EH (cell line): ENCODE measurements at places on chromosomes 1 and 21.

DNA sequence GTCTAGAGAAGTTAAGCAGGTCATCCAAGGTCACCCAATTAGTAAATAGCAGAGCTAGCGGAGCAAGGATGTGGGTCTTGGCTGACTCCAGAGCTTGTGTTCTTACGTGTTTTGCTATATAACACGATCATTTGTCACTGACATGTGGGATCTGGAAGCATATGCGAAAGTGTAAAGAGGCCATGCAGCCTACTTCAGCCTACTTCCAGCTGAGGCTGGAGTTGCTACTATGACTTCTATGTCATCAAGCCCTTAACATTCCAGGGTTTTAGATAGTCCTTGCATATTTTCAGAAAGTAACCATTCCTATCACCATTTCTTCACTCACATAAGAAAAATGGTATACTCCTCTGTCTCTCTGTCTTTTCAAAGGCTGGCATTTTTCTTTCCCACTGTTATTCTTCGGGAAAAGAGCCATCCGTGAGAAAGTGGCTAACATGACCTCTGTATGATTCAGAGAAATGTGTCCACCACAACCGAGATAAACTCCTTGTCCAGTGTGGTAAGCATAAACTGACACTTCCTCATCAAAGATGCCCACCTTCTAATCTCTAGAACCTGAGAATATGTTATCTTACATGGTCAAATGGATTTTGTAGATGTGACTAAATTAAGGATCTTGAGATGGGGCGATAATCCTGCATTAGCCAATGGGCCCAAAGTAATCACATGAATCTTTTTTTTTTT is 24.0 kb upstream of the ABL2 start:
- peak; percentile 27 for DNase-seq

DNA sequence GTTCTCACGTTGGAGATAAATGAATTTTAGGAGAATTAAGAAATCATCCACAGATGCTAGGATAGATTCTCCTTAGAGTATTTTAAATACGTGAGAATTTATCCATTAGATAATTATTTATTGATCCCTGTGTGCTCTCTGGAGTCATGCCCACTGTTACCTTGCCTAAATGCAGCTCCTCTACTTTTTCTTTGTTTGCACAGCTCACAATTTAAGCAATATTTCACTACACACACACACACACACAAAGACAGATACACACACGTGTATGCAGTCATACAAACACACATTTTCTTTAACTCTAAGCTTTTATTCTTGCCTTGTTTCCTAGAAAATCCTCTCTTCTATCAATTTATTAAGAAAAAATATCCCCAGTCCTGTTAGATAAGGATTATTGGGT is 51.7 kb downstream of the GPR88 start:
- DNase-seq = no peak

DNA sequence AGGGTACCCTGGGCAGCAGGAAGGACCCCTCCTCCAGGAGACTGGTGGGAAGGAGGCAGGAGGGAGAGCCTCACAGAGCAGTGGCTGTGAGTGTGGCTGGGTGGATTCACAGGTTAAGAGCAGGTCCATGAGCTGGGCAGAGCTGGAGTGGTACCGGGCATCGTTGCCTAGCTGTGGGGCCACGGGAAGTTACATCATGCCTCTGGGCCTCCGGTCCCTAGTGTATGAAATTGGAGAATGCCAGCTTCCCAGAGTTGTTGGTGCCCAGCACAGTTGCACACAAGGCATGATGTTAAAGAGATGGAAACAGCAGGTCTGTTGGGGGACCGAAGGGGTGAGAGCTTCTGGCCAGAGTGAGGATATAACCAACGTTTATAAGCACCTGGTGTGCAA is 18.5 kb downstream of the FOXO6 start:
- DNase-seq = no peak

DNA sequence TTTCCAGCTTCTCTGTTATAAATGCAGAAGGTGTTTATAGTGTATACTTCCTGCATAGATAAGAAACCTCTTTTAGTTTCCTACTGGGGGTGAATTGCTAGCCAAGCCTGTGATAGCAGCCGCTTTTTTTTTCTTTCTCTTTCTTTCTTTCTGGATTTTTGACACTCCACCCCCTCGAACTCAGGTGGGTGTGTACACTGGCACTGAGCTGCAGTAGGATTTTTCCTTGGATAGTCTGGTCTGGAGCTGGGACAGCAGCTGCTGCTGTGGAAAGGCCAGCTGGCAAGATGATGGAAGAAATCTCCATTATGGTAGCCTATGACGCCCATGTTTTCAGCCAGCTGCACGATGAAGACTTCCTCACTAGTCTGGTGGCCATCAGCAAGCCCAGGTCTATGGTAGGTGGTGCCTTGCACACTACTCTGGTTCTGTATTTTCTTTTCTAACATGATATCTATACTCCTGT is 122.5 kb upstream of the CACYBP start:
- DNase-seq = no peak

DNA sequence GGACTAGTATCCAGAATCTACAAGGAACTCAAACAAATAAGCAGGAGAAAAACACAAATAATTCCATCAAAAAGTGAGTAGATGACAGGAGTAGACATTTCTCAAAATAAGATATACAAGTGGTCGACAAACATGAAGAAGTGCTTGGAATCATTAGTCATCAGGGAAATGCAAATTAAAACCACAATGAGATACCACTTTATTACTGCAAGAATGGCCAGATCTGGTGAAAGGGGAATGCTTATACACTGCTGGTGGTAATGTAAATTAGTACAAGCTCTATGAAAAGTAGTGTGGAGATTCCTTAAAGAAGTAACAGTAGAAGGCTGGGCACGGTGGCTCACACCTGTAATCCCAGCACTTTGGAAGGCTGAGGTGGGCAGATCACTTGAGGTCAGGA is 73.8 kb downstream of the POU2F1 start:
- DNase-seq = peak; percentile 47

DNA sequence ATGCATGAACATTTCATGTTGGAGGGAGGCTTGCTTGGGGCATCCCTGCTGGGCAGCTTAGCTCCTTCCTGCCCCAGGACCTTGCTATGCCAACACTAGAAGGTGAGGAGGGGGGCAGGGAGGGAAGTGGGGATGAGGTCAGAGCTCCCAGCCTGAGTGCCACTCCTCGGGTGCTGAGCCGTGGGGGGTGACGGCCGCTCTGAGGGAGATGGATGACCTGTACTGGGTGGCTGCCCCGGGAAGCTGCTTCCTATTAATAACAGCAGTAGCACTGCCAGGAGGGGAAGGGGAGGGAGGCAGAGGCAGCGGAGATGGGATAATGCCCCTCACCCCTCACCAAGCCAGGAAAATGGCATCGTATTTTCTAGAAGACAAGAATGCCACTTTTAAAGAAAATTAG is 60.6 kb downstream of the UBIAD1 start:
- DNase-seq = no peak

DNA sequence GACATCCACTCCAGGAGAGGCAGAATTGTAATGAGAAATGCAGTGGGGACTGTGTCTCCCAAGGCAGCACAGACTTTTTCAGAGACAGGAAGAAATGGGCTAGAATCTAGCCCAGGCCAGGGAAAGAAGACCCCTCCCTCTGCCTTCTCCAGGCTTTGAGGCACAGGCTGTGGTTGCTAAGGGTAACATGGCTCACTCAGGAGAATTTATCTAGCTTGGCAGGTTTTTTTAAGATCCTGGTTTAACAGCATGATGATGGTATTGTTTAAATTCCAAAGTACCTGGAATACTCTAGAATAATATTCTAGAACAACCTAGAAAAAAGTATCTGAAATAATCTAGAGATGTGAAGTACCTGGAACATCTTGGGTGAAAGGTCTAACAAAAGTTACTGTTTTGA is 125.6 kb downstream of the URB2 start:
- DNase-seq = no peak

DNA sequence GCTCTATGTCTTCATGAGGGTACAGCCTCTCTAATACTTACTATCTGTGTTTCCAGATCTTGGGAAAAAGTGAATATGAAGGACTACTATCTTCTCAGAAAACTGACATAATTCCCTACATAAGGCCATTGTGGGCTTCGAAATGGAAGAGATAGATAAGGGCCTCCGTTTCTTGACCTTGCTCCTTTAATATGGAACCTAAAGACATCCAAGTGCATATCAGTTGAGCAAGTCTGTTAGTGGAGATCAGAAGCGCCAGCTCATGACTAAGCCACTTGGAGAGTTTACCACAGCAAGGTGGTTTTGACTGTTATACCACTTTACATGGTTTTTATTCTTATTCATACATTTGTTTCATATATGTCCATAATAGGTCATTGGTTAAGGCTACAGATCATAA is 35.3 kb upstream of the FCER1A start:
- DNase-seq = no peak

DNA sequence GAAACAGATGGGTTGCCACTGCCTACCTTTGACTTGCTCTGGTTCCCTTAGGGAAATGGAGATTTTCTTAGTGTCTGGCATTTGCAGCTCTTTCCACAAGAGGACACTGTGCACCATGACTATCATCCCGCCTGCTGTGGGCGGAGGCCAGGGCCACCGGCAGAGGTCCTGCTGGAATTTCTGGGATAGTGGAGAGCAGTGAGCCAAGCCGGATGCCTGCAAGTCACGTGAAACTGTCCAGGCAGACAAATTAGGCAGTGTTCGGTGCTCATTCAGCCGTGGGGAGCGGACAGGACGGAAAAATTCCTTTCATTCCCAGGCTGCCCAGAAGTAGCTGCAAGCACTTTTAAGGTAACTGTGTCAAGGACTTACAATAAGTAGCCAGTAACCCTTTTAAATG is 43.4 kb downstream of the IGSF5 start:
- peak; percentile 58 for DNase-seq

GRCh38 chr21:43767984-43768867 is 7.9 kb downstream of the CSTB start:
- peak; percentile 72 for DNase-seq

- no peak for DNase-seq
Observed at GRCh38 chr1:218898921-218899320, 274.8 kb upstream of the LYPLAL1 start.

- DNase-seq = no peak
Observed at GRCh38 chr1:10456048-10456447, 6.2 kb downstream of the CORT start.

- DNase-seq = no peak
Observed at GRCh38 chr1:206035027-206035426, 11.3 kb upstream of the CTSE start.

DNA sequence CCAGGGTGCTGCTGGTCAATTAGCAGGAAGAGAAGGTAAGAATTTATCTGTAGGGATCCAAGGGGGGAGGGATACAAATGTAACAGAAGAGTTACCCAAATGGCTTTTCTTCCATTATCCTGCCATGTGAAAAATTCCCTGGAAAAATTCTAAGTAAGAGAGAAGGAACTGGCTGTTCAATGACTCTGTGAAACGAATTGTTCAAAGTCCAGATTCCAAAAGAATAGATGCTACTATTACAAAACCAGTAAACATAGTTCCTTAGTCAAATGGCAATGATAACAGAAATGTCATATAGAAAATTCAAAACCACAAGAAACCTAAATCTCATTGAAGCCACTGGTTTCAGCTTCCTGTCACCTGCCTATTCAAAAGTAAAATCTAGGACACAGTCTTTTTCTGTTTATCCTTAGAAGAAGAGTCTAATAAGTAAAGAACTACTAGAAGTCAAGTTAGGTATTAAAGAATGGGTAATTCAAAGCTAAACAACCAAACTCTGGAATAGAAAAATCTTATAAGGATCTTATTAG is 102.6 kb downstream of the ZNF644 start:
- no peak for DNase-seq

DNA sequence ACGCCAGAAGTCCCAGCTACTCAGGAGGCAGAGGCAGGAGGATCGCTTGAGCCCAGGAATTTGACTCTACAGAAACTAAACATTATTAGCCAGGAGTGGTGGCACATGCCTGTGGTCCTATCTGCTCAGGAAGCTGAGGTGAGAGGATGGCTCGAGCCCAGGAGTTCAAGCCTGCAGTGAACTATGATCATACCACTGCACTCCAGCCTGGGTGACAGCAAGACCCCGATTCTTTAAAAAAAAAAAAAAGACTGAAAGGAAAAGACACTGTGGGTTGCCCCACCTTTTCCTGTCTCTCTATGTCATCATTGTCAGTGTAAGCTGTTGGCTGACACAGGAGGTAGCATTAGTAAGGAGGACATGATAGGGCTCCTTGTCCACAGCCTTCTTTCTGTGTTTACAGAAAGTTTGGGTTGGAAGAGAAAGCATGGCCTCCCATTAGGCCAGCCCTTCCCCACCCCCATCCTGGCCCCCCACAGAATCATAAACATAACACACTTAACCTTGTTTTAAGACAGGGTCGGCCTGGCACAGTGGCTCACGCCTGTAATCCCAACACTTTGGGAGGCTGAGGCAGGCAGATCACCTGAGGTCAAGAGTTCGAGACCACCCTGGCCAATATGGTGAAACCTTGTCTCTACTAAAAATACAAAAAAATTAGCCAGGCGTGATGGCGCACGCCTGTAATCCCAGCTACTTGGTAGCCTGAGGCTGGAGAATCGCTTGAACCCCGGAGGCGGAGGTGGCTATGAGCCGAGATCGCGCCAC is 20.6 kb upstream of the RCAN3 start:
- DNase-seq = peak; percentile 28

DNA sequence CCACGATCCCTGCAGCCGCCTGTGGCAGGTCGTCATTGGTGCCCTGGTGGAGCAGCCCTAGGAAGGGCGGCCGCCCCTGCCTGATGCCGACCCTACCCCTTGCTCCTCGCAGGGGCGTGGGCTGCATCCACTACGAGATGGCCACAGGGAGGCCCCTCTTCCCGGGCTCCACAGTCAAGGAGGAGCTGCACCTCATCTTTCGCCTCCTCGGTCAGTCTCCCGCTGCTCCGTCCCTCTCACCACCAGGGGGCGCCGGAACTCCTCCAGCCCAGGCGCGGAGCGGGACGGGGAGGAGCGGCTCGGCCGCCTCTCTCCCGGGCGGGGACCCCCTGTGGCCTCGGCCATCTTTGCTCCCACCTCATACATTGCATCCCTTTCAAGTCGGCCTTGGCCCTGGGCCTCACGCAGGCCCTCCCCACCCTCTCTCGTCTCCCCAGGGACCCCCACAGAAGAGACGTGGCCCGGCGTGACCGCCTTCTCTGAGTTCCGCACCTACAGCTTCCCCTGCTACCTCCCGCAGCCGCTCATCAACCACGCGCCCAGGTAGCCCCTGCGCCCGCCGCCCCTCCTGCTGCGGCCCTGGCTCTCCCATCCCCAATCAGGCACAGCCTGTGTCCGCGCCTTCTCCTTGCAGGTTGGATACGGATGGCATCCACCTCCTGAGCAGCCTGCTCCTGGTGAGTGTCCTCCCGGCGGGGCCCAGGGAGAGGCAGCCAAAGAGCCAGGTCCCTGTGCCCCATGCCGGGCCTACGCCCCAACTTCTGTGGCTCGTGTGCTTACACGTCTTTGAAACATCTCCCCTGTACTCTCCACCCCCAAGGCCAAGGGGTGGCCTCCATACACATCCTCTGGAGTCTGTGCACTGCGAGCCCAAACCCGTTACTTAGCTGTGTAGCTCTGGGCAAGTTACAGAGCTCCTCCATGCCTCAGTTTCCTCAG is 24.7 kb downstream of the CDK18 start:
- peak; percentile 72 for DNase-seq

DNA sequence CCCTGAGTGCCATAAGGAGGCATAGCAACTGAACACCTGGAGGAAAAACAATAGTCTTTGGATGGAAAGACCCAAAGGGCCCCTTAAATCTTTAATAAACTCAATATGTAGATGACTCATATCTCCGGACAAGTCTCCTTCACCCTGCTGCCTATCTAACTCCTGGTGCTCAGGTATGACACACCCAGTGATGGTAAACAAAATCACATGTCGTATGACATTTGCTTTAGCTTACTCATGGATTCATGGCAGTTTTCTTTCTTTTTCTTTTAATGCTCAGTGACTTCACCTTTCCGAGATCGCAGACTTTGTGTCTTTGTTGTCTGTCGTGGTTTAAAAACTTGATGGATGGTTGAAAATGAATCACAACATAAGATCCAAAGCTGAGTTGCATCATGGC is 208.5 kb upstream of the PROX1 start:
- DNase-seq = no peak
